ENCODE measurements at places on chromosomes 3 and 15. TPM values are rescaled to one million over a fixed set of nuclear protein-coding genes. Genes with fewer than 3 reads are reported as not detected.

LIPH gene
- 115 TPM for total RNA-seq

NT5DC2 gene
- total RNA-seq = 5.5 TPM

SPSB4 gene
- not detected for total RNA-seq

WDR76 gene
- 0.20 TPM for total RNA-seq

SLC12A8 gene
- 5.4 TPM for total RNA-seq

ADAMTSL3 gene
- 4.9 TPM for total RNA-seq

GP9 gene
- 1.2 TPM for total RNA-seq

GRCh38 chr3:172919297-172919683, 168.8 kb downstream of the ECT2 start:
- no peaks in the 10 kb centered on the region for H3K36me3 ChIP-seq
- no peak overlapping the region for H3K4me3 ChIP-seq
- no peaks in the 10 kb centered on the region for H3K27me3 ChIP-seq

DNA sequence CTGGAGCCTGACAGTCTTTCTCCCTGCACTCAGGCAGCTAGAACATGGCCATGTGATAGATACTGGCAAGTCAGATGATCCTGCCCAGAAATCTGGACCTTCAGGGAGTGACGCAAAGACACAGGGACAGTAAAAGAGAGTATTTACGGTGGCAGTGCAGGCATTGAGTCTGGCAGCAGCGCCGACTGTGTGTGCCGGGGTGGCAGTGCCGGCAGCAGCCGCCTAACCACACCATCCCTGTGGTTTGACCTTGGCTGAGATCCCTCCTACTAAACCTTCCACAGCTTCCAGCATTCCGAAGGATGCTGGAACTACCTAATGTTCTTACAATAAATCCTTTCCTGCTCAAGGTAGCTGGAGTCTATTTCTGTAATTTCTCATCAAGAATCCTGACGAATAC, 4.6 kb upstream of the TSPAN3 start:
- no peaks in the 10 kb centered on the region for H3K36me3 ChIP-seq
- no peak overlapping the region for H3K4me3 ChIP-seq
- H3K4me1 ChIP-seq = peaks cover 8% of the 10 kb centered on the region
- DNase-seq = no peak
- H3K27me3 ChIP-seq = no peaks in the 10 kb centered on the region

Data from transverse colon (tissue), 4 donors.